ENCODE measurements at places on chromosomes 1 and 21.

DNA sequence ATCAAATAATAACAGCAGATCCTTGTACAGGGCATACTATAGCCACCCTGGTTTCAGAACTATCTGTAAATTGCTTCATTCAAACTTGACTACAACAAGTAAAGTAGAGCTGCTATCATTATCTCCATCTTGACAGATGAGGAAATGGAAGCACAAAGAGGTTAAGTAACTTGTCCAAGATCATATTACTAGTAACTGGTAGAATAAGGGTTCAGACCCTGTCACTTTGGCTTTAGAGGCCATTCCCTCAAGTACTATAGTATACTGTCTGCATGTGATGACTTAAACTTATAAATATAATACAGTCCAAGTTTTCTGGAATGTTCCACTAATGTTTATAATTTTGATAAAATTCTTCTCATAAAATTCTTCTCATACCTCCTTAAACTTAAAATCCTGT, 24.8 kb downstream of the PGM1 start:
- no peak for DNase-seq

DNA sequence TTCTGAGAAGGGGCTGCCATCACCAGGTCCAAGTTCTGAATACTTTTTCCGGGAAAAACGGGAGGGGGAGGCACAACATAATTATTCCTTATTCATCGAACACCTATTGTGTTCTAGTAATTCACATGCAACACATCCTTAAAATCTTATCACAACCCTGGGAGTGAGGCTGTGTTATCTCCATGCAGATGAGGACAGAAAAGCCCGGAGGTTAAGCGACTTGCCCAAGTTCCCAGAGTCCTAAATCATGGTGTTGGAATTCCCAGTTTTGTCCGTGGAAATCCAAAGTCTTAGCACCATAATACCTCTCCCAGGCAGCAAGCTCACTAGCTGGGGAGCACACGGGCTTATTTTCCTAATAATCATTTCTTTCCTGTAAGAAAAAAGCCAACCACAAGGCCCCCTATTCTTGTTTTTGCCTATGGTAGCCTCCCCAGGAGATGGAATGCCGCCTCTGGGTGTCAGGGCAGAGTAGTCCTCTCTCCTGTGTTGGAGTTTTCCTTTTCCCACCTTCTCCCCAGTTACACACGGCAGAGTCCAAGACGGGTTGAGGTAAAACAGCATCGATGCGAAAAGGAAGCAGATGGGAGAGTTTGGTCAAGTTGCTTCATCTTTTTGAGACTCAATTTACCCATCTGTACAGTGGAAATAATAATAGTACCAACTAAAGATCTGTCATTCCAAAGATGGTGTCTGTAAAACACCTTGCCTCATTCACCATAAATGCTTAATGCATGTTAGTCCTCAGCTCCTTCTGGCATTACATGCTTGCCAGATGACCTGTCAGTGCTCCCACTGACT, 228.0 kb upstream of the TMEM51 start:
- DNase-seq: no peak

DNA sequence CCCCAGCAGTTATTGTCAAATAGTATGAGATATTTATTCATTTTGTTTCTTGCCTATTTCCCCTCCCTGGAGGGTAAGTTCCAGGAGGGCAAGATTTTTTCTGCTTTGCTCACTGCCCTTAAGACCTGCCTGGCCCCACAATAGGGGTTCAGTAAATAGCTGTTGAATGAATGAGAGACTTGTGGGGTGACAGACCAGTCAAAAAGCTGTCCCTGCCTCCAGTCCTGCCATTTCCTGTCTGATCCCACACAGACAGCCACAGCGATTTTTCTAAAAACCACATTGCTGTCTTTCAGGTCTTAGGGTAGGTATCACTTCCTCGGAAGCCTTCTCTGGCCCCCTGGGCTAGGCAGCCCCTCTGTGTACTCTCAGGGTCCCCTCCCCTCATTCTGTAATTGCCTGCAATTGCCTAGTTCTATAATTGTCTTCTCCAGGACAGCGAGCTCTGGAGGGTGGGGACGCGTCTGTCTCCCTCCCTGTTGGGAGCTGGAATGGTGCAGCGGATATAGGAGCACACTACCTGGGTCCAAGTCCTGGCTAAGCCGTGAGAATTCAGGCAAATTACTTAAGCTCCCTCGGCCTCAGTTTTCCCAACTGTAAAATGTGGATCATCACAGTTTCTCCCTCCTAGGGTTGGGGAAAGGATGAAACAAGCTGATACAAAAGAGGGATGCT, 1.8 kb upstream of the EXTL1 start:
- no peak for DNase-seq

DNA sequence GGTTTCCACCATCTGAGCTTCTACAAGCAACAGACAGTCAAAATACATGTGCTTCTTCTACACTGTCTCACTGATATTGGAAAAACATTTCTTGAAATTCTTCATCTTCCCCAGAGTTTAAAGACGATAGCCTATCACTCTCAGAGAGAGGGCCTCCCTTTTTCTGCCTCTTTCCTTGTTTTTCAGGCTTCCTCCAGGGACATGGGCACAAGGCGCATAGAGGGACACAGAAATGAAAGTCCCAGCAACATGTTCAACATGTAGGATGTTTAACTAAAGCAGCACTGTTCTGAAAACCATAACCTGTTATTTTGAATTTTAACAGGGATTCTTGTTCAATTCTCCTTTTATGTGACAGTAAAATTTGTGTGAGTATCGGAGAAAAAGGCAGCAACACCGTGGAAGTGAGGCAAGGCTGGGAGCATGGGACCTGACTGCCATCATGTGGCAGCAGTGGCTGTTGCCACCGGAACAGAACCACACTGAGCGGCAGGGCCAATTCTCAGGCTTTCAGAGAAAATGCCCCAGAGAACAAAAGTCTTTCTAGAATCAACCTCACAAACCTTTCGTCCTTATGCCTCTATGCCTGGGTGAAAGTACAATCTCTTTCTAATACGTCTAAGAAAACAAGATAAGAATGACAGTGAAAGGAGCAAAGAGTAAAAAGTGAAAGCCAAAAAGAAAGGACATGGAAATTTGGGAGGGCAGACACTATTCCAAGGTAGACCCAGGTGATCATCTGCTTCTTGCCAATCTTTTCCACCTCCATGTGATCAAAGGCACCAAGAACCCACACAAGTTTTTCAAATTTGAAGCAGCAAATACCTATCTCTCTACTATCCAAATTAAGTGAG, 54.5 kb downstream of the PCNX2 start:
- DNase-seq: peak; percentile 57

GRCh38 chr1:31669786-31670592, 25.3 kb upstream of the PEF1 start:
- DNase-seq: peak; percentile 62

DNA sequence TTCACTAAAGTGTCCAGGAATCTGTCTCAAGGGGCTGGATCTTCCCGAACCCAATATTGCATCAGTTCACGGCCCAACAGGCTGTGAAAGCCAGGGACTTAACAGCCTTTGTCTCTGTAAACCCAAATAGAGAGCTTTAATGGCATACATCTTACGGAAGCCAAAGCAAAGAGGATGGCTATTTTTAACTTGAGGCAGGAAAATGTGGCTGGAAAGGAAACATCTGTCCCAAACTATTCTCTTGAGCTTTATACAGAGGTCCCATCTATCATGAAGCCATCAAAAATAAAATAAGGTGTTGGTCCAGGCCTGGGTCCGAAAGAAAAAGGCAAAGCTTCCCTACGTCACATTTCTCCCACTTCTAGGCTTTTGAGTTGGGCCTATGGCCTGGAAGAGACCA, 7.7 kb upstream of the CD34 start:
- DNase-seq: no peak

DNA sequence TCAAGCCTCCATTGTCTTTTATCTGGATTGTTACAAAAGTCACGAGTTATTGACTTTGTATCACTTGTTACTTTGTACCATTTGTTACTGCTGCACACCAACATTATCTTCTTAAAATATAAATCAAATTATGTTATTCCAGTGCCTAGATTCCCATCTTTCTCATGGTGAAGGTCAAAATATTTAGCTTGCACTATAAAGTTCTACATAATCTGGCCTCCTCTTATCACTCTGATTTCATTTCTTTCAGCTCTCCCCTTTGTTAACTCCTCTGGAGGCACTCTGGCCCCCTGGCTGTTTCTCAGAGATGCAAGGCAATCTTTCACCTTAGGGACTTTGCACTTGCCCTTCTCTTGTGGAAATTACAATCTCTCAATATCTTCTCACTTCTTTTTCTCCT, 143.8 kb downstream of the OLFM3 start:
- no peak for DNase-seq

DNA sequence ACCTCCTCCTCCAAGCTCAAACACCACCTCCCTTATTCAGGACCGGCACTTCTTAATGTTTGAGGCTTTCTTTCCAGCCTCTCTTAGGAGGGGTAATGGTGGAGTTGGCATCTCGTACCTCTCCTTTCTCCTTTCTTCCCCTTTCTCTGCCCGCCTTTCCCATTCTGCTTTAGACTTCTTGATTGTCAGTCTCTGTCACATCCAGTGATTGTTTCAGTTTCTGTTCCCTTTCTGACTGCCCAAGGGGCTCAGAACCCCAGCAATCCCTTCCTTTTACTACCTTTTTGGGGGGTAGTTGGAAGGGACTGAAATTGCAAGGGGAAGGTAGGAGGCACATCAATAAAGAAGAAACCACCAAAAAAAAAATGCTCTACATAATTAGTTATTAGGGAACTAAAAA, 5.6 kb downstream of the ELK4 start:
- no peak for DNase-seq

GRCh38 chr1:234330843-234331215, 42.4 kb upstream of the COA6 start:
- DNase-seq: no peak

DNA sequence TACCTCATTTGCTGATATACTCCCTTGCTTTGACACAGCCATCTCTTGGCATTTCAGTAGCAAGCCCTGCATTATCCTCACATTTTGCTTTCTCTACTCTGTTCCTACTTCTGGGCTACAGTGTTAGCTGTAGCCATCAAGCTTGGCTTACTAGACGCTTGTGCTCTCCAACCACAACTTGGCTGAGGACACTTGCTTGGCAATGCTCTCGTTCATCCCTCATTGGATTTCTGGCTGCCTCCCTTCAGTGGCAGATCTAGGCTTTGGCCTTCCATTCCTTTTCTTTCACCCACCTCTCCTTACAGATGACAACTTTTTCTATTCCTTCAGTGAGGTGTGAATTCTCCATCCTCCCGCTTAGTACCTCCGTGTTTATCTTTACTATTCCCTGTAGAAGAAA, 428.7 kb upstream of the LRRC7 start:
- no peak for DNase-seq

DNA sequence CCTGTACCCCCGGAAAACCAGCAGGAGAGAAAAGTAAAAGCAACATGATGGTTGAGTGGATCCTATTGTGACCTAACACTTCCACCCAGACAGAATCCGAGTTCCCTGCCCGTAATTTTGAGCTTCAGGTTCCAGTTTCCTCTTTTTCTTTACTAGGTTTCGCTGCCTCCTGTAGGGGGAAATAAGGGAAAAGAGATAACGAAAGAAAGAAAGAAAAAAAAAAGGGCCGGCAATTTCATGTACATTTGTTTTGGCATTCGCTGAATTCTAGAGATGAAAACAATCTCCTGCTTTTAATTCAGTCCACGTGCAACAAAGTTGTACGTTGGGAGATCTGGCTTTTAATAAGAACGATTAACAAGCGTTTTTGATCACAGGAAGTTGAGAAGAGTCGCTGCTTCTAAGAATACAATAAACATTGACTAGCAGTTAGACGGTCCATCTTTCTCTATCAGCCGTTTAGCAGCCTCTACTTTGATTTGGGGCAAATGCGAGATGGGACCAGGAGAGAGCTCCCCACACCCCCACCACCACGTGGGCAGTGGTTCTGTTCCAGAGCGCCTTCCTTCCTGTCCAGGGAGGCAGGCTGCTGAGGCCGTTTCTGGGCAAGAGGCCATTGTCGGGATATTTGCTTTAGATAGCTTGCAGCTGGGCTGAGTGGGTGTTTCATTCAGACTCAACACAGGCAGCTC, 155.9 kb upstream of the RUNX1 start:
- no peak for DNase-seq

DNA sequence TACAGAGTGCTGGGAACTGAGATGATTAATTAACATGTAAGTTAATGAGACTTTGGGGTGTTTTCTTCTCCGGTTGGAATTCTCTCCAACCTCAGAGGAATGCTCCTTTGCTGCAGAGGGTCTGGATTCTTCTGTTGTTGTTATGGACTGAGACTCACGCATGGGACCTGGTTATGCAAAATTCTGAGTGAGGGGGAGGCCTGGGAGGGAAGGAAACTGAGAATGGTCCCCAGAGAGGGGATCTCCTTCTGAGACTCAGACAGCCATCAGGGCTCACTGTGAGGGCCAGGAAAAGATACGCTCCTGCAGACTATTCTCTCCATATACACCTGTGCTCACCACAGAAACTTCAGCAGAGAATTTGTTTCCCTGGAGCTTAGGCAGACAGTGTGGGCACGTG, 56.3 kb downstream of the HTR6 start:
- no peak for DNase-seq

DNA sequence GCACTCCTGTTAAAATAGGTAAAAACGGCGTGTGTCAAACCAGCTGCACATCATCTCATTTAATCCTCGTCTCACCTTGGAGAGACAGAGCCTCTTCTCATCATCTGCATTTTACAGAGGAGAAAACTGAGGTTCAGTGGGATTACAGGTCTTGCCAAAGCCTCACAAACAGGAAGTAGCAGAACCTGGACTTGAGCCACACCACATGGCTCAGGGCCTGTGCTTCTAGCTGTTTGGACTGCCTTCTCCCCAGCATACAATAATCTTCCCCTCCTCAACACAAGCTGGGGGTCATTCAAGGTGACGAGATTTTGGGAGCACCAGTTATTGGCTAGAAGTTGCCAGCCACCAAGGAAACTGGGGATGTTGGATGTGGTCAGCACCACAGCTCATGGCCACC, 167.9 kb upstream of the ZC3H12A start:
- no peak for DNase-seq

GRCh38 chr1:15966081-15966955, 9.6 kb downstream of the ZBTB17 start:
- DNase-seq: no peak

DNA sequence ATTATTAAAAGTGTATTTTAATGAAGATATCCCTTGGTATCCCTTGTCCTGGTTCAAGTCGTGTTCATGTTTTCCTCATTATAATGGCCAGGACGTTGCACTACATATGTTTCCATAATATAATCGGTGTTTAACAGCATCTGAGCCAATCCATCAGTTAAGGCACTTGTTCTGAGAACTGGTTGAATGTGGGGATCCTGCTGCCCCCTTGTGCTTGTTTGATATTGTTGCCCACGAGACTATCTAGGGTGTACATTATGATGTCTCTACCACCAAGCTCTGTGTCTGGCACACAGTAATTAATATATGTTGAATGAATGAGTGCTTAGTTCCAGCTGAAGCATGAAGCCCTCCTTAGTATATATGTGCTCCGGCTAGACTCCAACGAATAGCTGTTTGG, 193.0 kb downstream of the CACNA1E start:
- no peak for DNase-seq

- no peak for DNase-seq
These were observed 3.4 kb downstream of the PROK1 start for GRCh38 chr1:110454328-110454727.

- DNase-seq: no peak
These were observed 56.4 kb downstream of the ADAMTS1 start for GRCh38 chr21:26788790-26789189.
